Upper lobe of left lung (tissue), 6 donors: ENCODE measurements at places on chromosomes 5 and 9. TPM values are rescaled to one million over a fixed set of nuclear protein-coding genes. Genes with fewer than 3 reads are reported as not detected.

Gene SNX18
- total RNA-seq: 28.3 TPM

Gene CD72
- 18.0 TPM for total RNA-seq

Gene PCDHB9
- total RNA-seq: 0.63 TPM

Gene GFI1B
- 1.1 TPM for total RNA-seq

Gene SPATA9
- not detected for total RNA-seq

DNA sequence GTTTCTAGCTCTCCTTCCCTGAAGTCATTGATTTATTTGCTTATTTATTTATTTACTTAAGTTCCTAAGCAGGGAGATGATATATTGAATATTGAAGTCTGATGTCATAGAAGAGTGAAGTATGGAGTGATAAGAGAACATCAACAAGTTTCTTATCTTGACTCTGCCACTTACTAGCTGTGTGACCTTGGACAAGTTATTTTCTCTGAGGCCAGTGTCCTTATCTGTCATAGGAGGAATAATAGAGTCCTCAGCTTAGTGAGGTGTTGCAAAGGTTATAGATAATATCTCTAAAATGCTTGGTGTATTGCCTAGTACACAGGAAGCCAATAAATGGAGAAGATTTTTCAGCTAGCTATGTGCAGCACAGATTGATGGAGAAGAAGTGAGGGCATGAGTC is 32.4 kb upstream of the PIP5K1B start:
- DNase-seq: no peak

DNA sequence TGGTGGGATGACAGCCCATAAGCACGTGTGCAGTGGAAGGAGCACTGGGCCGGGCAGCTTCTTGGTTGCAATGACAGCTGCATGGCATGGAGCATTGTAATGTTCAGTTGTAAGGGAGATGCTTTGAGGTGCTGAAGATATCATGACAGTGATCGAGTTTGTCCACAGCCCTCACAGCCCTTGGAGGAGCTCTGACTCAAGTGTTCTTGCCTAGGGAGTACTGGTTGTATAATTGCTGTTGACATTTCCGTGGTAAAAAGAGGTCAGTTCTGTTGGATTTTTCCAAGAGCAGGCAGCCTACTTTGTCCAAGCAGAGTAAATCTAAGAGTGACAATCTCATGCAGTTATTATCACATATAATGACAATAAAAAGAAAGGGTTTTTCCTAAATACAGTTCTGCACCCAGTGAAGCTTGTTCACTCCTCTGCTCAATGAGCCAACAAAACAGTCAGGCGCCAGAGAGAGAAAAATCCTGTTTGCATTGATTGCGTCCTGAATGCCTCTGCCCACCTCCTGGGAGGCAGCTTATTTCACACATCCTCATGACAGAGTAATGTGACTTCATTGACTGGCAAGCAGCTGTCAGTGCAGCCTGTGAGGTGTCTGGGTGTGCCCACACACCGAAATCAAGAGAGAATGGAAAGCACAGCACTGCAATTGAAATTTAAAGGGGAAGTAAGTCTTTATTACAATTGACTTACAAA is 248.0 kb downstream of the NTRK2 start:
- DNase-seq: no peak

DNA sequence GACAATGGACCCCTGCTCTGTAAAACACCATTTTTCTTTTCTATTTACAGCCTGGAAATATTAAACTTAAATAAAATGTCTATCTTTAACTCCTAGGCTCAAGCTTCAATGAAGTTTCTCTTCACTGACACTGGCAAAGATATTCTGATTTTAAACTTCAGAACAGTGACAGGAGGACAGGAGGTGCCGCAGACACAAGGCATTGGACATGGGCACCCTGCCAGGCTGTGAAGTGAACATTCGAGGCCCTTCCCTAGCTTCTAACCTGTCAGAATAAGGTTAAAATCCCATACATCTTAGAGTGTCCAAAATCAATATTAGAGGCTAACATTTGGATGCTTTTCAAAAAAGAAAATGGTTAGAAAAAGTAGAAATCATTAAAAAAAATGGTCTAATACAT is 9.2 kb downstream of the SEMA5A start:
- no peak for DNase-seq

- no peak for DNase-seq
Observed at GRCh38 chr5:65030056-65030455, 261.3 kb downstream of the CWC27 start.

GRCh38 chr5:157342822-157343402 is 77.0 kb downstream of the CYFIP2 start:
- DNase-seq: peak; percentile 9

DNA sequence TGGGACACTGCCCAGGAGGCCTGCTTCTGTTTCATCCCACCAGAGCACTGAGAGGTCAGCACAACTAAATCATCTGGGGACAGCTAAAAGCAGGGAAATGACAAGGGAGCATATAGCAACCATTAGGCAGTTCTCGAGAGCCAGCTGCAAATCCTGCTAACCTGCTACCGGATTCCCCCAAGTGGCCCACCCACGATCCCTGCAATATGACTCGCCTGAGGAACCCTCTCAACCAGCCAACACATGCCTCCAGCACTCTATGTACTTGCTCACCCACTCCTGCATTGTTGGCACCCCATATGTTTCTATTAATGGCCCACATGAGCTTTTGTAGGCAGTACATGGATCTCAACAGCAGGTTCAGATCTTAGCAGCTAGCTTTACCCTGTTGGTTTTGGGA is 326.0 kb downstream of the GABRG2 start:
- DNase-seq: no peak

DNA sequence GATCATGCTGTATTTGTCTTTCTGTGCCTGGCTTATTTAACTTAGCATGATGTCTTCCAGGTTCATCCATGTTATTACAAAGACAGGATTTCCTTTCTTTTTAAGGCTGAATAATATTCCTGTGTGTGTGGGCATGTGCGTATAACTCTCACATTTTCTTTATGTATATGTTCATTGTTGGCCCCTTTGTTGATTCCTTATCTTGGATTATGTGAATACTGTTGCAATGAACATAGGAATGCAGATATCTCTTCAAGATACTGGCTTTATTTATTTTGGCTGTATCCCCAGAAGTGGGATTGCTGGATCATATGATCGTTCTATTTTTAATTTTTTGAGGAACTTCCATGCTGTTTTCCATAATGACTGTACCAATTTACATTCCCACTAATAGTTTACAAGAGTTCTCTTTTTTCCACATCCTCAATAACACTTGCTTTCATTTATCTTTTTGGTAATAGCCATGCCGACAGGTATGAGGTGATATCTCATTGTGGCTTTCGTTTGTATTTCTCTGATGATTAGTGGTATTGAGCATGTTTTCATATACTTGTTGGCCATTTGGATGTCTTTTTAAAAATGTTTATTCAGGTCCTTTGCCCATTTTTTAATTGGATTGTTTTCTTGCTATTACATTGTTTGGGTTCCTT is 38.0 kb downstream of the CREBRF start:
- DNase-seq: no peak
